Panc1 (cell line): ENCODE measurements at places on chromosomes 6 and 20. TPM values are rescaled to one million over a fixed set of nuclear protein-coding genes. Genes with fewer than 3 reads are reported as not detected.

DNA sequence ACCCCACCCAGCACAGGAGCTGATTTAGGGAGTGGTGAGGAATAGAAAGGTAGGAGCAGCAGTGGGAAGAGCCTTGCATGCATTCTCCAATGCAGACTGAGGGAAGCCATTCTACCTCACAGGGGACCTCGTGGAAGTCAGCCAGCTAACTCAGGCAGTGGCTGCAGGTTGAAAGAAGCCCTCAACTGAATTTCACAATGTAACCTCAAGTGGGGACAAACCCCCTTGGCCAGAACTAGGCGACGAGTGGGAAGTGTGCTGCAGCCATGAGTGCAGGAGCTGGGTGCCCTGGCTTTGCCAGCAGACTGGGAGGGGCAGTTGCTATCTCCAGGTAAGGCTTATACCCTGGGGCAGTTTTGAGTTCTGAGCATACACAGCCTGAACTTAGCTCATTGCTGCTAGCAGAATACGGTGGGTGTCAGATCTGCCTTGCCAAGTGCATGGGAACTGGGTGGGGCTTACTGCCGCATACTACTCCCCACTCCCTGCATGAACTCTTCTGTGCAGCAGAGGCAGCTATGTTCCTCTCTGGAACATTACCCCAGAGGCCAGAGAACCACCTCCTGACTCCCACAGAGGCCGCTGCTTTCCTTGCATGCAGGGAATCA, 126.5 kb downstream of the CDK19 start:
- DNase-seq, result no peak

DNA sequence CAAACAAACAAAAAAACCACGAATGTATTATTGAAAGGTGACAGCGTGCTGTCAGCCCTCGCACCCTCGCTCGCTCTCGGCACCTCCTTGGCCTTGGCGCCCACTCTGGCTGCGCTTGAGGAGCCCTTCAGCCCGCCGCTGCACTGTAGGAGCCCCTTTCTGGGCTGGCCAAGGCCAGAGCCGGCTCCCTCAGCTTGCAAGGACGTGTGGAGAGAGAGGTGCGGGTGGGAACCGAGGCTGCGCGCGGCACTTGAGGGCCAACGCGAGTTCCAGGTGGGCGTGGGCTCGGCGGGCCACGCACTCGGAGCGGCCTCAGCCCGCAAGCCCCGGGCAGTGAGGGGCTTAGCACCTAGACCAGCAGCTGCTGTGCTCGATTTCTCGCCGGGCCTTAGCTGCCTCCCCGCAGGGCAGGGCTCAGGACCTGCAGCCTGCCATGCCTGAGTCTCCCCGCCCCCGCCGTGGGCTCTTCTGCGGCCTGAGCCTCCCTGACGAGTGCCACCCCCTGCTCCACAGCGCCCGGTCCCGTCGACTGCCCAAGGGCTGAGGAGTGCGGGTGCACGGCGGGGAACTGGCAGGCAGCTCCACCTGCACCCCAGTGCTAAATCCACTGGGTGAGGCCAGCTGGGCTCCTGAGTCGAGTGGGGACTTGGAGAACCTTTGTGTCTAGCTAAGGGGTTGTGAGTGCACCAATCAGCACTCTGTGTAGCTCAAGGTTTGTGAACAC, 20.9 kb upstream of the MBOAT1 start:
- DNase-seq, result no peak

The GSTA2 gene
- not detected for total RNA-seq

GRCh38 chr6:42418724-42419123, 33.0 kb downstream of the TRERF1 start:
- no peak for DNase-seq

DNA sequence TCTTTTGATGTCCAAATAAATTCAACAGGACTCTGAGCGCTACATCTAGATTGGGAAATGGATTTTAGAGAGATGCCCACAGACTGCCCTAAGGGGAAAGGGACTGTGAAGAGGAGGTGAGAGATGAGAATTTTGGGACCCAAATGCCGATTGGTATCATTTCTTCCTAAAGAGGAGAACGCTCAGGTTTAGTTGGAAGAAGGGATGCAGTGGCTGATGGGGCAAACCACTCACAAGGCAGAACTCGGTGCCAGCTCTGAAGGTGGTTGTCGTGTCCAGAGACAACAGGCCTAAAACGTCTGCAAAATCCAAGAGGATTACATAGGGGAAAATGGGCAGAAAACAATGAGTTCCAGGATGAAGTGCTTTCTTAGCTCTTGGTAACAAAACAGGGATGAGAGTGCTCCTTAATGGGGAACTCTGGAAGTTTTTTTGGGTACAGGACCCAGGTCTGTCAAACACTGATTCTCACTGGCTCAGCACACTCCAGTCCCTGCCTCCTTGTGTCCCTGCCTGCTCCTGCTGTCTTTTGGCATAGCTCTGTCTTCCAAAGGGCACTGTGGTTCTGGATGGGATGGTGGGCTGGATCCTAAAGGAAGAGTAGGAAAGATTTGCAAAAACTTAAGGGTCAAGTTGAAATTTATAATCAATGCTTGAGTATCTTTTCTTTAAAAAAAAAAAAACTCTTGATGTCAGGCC, 29.0 kb downstream of the NEDD9 start:
- DNase-seq, result no peak

- DNase-seq, result no peak
Measured at GRCh38 chr20:31815408-31816188, 3.6 kb upstream of the MYLK2 start.

DNA sequence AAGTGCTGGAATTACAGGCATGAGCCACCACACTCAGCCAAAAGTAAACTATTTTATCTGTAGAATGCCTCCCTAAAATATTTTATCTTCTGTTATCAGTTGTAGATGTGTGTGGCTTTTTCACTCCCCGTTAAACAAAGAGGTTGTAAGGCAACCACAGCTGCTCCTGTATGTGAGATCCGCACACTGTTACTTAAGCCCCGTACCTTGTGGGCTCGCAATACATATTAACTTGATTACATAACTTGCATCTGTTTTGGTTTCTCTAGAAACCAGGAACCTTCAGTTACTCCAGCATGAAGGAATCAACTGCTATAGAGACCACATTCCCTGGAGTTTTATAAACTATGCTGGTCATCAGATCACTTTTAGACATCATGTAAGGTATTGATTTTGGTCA, 420.1 kb upstream of the SLC35B3 start:
- DNase-seq, result no peak

- DNase-seq, result no peak
Measured at GRCh38 chr6:119676961-119677360, 327.4 kb upstream of the MAN1A1 start.

- DNase-seq, result no peak
Measured at GRCh38 chr6:72350296-72350881, 271.5 kb upstream of the KCNQ5 start.

GRCh38 chr6:91435630-91436029, 848.8 kb upstream of the MAP3K7 start:
- DNase-seq, result no peak

The ADAT2 gene
- total RNA-seq, result 6.4 TPM

DNA sequence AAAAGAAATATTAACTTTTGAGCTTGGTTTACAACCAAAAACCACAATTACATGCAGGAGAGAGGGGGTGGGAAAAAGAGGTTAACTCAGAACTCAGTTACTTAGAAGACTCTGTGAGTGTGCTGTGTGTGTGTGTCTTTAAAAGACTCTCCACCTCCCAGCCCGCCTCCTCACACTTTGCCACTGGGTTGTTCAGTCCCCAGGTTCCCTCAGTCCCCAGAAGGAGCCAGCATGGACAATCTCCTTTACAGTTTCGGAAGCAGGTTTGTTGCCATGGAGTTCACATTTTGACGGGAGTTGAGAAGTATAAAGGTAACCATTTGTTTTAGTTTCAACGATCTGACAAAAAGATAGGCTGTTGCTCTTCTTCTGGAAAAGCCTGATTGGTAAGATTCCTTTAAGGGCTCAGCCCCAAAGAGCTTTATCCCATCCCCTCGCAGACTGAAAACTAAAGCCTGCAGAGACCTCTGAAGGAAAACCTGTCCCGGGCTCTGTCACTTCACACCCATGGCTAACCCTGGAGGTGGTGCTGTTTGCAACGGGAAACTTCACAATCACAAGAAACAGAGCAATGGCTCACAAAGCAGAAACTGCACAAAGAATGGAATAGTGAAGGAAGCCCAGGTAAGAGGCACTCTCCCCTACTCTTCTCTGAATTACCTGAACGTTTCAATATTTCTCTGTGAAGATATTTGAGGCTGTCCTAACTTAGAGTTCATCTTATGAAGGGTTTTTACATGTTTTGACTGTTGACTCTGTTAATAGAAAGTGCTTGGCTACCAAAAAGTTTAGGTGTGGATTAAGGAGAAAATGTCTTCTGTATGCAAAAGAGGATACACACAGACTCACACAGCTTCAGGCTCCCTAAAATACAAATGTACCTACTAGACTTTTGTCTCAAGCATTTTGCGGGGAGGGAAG, at the start of gene SPTLC3:
Gene SPTLC3 (plus strand): TSS at position 212 of the 921 bp plus-strand sequence. CDS start 296 bp downstream, at position 508.
- DNase-seq, result no peak

DNA sequence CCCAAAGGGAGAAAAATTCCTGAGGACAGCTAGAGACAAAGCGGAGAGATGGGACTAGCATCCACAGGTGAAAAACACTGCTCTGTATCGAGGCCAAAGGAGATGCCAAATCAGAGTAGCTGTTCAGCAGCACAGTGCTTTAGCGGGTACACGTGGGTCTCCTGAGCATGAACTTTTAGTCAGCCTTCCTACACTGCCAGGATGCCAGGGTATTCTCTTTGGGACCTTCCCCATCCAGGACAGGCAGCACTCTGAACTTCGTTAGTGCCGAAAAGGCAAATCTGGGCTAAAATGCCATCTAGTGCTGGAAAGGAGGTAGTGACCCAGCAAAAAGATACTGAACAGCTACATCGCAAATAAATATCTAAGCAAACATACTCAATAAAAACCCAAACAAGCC, 64.9 kb downstream of the C6orf58 start:
- peak; percentile 28 for DNase-seq

The OXT gene
- not detected for total RNA-seq

DNA sequence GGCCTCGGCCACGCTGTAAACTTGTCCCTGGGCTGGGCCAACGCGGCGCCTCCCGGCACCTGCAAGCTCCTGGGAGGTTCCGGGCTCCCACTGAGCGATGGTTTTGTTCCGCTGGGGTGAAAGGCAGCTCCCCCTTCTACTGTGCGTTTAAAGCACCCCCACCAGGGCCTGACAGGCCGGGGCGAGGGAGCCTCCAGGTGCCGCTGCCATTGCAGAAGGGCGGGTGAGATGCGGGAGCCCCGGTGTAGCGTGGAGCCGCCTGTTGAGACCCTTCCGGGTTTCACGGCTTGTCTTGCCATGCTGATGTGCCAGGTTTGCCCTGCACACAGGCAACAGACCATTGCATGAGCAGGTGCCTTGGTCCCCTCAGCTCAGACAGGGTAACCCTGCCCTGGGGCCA, 2.9 kb downstream of the COL20A1 start:
- no peak for DNase-seq

DNA sequence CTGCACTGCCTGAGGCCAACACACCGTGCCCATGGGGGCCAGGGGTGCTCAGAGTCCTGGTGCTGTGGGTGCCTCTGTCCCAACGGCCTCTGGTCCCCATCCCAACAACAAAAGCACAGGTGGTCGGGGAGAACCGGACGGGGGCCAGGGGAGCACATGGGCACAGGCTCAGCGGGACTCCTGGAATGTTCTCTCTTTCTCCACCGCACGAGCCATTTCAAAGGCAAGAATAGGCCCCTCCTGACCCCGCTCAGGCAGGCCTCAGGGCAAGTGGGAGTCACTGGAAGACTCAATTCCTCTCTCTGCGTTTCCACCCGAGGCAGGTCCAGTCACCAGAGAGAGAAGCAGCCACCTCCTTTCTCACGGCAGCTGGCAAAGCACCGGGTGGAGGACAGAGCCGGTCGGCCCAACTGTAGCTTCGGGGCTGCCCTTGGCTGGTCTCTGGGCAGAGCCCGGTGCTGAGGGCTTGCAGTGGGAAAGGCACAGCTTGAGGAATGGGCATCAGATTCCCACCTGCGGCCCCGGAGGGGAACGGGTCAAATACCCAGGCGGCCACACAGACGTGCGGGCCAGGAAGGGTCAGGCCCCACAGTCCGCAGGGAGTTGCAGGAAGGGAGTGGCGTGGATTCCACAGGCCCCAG, 55.2 kb downstream of the KCNQ2 start:
- no peak for DNase-seq

The RBM39 gene
- total RNA-seq, result 282 TPM

The DDX43 gene
- 24.9 TPM for total RNA-seq

GRCh38 chr20:54062812-54063280, 7.5 kb downstream of the BCAS1 start:
- peak; percentile 58 for DNase-seq

DNA sequence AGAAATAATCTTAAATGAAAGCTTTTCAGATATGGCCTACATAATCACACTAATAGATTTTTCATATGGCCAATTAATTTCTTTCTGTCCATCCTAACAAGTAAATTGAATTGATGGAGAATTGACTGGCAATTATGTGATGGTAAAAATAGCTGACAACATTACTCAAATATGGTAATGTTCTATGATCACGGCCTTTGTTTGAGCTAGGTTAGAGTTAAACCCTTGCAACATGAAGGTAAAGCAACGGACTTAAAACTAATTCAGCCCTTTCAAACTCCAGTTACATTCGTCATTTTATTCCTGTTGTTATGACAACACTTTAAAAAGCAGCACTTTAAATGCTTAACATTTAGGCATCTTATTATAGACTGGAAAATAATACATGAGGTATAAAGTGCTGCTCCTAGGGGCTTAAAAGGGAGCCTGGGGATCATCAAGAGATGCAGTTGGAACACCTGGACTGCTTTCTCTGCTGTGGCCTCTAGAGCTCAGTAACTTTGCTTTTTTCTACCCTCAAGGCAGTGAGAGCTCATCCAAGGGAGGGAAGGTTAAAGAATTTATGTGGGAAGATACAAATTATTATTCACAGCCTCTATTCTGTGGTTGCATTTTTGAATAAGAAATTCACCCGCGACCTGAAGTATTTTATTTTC, 46.9 kb downstream of the RIPOR2 start:
- DNase-seq, result no peak
